ENCODE measurements at places on chromosomes 3 and 15.
A peak's percentile ranks its signal among the peaks of the same experiment; 100 is the strongest.

DNA sequence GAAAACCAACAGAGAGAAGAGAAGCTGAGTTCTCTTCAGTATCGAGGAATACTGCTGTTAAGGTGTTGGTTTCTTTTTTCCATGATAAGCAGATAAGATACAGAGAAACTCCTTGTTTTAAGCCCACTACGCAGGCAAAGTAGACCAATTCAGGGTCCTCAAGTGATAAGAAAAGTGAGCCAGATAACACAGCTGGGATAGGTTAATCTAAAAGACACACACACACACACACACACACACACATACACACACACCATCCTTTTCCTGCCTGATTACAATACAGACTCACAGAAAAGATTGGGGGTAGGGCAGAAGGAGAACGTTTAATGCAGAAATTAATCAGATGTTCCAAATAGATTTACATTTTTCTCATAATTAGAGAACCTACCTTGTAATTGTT is 6.5 kb upstream of the PHLDB2 start:
- no peak for DNase-seq

DNA sequence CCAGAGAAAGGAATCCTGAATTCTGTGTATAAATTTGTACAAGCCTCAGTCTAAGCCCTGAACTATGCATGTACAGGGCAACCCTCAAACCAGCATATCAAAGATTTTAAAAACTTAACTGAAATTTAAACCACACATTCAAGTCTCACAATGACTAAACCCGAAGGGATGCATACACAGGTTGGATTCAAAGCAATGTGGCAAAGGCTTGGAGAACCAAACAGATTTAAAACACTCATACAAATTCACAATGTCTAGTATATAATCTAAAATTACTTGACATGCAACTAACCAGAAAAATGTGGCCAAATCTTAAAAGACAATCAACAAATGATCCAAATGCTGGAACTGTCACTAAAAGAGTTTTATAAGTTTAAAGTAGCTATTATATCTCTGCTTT is 36.4 kb downstream of the CEP152 start:
- DNase-seq, result no peak

DNA sequence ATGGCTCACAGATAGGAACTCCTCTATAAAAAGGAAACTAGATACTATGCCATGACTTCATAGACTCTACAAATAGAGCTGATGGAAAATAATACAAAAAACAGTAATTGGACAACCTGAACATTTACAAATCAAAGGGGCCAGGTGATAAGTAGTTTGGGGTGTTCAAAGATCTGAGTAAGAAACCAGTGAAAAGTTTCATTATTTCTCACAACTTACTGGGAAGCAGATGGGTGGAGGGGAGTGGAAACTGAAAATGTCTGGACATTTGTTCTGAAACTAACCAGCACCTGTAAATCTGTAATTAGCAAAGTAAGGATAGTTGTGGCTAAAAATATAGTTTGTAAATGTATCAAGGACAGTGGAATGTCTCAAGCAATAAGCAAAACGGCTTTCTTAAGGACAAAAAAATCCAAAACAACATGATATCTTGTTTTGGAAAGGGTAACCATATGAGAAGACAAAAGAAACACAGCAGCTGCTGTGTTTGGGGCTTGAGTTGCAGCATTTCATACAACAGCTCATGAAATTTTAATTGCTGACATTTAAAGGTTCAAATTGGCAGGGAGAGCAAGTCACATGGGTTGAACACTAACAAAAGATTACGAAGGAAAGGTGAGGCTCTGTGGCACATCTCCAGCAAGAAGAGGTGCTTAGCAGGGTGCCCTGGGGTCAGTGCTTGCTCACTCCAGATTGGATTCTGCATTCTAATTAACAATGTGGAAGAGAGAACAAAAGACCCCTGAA is 26.8 kb upstream of the THBS1 start:
- no peak for DNase-seq

- no peak for DNase-seq
Observed at GRCh38 chr3:38039101-38039898, at the start of gene DLEC1. Gene DLEC1, plus strand, starts transcription at chr3:38039208. Its CDS starts 18 bp downstream, at chr3:38039226.

GRCh38 chr3:178003756-178004155 is 532.5 kb upstream of the KCNMB2 start:
- no peak for DNase-seq

GRCh38 chr3:149968216-149968615 is 2.5 kb downstream of the PFN2 start:
- no peak for DNase-seq

DNA sequence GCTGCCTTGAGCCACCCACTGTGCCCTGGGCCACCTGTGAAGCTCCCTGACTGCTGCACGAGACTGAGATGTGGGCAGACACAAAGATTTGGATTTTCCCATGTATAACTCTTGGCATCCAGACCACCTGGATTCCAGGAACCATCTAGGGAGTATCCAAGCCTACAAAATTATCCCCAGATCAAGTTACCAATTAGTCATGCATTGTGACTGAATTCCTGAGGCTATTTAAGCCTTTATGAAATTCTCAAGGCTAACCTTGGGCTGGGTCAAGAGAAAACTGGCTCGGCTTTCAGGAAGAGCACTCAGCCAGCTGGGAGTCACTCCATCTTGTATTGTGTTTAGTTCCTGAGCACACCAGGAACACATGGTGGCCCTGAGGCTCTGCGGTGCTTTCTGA is 13.3 kb upstream of the ATP13A5 start:
- DNase-seq, result no peak

DNA sequence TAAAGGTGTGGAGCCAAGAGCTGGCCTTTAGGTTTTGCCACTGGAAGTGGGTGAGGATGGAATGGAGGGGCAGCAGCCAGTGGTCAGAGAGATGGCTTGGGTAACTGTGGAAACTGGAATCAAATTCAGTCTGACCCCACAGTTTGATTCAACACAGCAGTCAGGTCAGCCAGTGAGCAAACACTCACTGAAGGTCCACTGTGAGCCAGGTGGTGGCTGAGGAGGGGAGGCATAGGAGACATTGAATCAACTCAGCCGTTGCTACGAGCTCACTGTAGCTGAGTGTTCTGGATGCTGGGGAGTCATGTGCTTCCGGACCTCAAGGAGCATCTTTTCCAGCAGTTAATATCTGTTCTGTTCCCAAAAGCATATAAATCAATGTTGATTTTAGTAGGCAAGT is 37.5 kb downstream of the LPP start:
- DNase-seq, result no peak

DNA sequence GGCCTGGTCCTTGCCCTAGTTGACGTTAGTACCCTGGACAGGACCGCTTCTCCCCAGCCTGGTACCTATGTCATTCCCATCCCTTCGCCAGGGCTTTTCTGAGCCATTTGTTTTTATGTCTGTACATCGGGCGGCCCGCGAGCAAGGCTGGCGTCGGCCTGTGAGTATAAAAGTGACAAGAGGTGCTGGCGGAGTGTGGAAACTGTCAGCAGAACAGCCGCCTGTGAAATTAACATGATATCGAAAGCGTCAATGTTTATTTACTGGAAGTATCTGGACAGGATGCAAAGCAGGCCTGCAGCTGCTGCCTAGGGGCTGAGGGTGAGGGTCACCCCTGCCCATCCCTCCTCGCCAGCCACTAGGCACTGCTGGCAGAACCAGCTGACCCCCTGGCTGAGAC is 33.4 kb downstream of the LINGO1 start:
- no peak for DNase-seq

DNA sequence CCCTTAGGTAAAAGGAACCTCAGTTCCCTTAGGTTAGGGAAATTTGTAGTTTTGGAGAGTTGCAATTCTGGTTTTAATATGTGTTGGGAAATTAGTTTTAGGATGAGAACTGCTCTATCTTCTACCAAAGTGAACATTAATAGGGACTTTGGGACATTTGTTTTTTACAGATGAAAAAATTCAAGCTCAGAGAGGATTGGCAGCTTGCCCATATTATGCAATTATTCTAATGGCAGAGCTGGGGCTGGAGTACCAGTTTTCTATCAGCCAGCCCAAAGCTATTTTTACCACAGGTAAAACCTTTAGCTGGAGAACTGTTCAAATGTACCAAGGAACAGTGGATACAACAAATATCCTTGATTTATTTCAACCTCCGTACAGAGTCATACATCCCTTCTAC is 127.0 kb downstream of the CPNE4 start:
- no peak for DNase-seq

DNA sequence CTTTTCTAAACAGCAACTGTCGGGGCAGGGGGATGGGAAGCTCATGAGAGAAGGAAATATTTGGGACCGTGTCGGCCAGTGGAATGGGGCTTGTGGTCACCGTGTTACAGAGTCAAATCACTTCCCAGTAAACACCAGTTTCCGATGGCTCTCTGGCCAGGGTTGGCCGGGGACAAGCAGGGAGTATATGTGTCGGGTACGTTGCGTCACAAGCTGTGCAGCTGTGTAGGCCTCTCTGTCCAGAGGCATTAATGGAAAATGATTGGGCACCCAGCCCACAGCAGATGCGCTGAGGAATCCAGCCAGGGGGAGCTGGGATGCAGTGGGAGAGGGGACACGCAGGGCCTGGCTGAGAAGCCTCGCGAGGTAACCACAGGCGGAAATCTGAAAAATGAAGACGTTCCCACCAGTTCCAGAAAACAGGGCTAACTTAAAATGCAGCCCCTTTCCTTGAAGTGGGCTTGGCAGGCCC is 15.8 kb upstream of the ALDH1A3 start:
- no peak for DNase-seq

- no peak for DNase-seq
Observed at GRCh38 chr3:182309120-182309519, 484.2 kb upstream of the ATP11B start.

DNA sequence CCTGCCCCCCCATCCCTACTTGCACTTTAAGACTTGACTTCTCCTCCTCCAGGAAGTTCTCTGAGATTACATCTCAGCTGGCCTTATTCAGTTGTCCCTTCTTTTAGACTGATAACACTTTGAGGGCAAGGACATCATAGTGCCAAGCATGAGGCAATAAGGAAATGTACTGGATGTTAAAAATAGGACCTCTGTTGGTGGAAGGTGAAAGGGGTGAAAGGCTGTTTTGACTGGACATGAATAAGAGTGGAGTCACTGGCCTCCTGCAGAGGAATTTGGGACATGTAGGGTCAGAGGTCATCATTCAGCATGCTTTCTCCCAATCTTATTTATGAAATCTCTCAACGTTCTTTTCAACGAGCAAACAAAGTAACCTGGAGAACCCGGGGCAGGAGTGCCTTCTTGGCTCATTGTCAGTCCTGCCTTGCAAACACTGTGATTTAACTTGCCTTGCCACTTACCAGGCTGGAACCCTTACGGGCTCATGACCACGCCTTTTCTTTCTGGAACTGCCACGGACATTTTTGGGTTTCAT is 38.6 kb downstream of the TRIM71 start:
- DNase-seq, result no peak

DNA sequence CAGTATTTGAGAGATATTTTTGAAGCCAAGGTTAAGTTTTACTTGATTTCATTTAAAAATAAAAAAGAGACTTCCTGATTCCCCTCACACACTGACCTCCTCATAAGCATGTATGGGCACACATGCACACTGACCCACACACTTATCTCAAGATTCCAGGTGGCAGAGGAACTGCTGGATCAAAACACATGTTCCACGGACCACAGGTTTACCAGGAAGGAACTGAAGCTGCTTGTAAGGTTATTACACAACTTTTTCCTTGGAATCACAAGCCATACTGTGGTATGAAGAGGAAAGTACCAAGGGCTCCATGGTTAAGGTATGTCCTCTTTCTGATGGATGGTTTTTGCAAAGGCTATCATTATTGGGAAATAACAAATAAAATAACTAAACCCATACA is 7.5 kb downstream of the CLDN1 start:
- DNase-seq, result no peak

DNA sequence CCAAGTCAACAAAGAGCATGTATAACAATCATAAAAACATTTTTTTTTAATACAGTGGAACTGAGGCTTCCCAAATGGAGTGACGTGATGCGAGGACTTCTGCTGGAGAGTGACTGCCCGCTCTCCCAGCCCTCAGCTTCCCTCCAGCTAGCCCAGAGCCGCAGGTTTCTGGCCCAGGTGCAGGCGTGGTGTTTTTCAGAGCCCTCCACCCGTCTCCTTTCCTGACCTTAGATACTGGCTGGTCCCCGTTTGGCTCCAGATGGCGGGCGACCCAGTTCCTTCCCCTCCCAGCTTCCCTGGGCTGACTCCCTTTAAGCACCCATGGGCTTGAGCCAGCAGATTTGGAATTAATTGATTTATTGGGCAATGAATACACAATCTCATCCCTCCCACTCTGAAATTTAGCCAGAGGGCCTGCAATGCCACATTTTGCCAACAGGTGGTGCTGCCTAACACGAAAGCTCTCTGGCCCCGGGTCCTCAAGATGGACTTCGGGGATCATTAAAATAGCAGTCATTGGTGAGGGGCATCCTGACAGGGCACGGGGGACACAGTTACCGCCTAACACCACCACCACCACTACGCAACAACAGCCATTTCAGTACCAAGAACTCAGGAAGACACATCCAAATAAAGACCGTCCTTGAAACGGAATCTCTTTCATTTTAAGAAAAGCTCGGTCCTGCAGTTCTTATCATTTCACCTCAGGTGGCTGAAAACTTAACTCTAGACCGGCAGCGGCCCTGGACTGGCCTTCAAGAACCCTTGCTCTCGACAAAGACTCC is 47.5 kb upstream of the MUC4 start:
- peak; percentile 9 for DNase-seq

All from amniotic stem cell (primary cell).